Hepatocyte (in vitro differentiated cells): ENCODE measurements at places on chromosomes 1 and 21. TPM values are rescaled to one million over a fixed set of nuclear protein-coding genes. Genes with fewer than 3 reads are reported as not detected.

GRCh38 chr1:191371626-191372025 is 786.6 kb upstream of the RGS18 start:
- H3K4me1 ChIP-seq: no peaks in the 10 kb centered on the region
- H3K27ac ChIP-seq: no peak overlapping the region
- no peak for DNase-seq
- H3K36me3 ChIP-seq: no peaks in the 10 kb centered on the region
- no peak overlapping the region for H3K4me3 ChIP-seq

DNA sequence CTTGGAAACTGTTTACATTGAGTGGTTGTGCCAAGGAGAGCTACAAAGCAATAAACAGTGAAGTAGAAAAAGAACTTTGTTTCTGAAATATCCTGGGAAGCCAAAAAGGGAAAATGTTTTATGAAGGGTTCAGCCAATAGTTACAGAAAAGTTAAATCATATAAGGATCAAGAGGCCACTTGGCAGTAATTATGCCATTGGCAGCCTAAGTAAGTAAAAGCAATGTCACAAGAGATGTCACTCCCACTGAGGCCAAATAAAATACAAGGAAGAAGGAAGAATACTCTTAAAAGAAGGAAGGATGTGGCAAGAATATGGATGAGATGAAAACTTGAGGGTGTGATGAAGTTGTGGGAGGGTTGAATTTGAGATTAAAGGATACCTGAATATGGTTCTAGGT is 45.2 kb downstream of the EDEM3 start:
- H3K27me3 ChIP-seq: no peaks in the 10 kb centered on the region
- peaks cover 4% of the 10 kb centered on the region for H3K36me3 ChIP-seq
- no peak for DNase-seq
- no peaks in the 10 kb centered on the region for H3K4me1 ChIP-seq
- no peak overlapping the region for H3K27ac ChIP-seq
- H3K4me3 ChIP-seq: no peak overlapping the region

- no peaks in the 10 kb centered on the region for H3K27me3 ChIP-seq
- peak overlapping the region; percentile 55 for H3K27ac ChIP-seq
- no peaks in the 10 kb centered on the region for H3K36me3 ChIP-seq
- peaks cover 6% of the 10 kb centered on the region for H3K4me1 ChIP-seq
- no peak for DNase-seq
These were observed 84.2 kb downstream of the ABCA4 start for GRCh38 chr1:94036730-94037129.

The SFN gene
- total RNA-seq: 2.5 and 3.4 TPM in 2 replicates

- DNase-seq: no peak
- H3K4me1 ChIP-seq: no peaks in the 10 kb centered on the region
- no peaks in the 10 kb centered on the region for H3K27me3 ChIP-seq
- H3K36me3 ChIP-seq: no peaks in the 10 kb centered on the region
- H3K4me3 ChIP-seq: no peak overlapping the region
These were observed 55.2 kb downstream of the LHX9 start for GRCh38 chr1:197972406-197972805.

DNA sequence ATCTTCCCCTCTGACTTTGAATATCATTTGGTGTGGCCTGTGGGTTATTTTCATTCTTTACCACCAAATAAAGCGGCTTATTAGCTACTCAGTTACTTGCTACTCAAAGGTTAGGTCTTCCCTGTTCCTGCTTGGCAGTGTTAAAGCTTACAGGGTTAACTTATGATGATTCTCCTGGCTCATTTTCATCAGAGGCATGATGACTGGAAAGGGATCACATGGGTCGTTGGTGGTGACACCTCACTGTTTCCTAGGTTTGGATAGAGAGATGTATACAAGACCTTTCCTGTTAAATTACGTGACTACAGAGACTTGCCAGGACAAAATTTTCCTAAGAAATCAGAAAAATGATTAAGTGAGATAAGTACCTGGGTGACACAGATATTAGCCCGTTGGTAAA is 27.4 kb downstream of the MRPS6 start:
- H3K27me3 ChIP-seq: no peaks in the 10 kb centered on the region
- no peak for DNase-seq
- no peaks in the 10 kb centered on the region for H3K36me3 ChIP-seq
- H3K4me1 ChIP-seq: peaks cover 12% of the 10 kb centered on the region

The NPR1 gene
- 2.5 and 2.8 TPM in 2 replicates for total RNA-seq

- no peaks in the 10 kb centered on the region for H3K36me3 ChIP-seq
- H3K27ac ChIP-seq: no peak overlapping the region
- H3K4me1 ChIP-seq: peaks cover 8% of the 10 kb centered on the region
- no peaks in the 10 kb centered on the region for H3K27me3 ChIP-seq
- no peak overlapping the region for H3K4me3 ChIP-seq
- no peak for DNase-seq
These were observed 33.7 kb downstream of the XCL2 start for GRCh38 chr1:168509875-168510791.

The TIAM1 gene
- total RNA-seq: 8.8 and 10.4 TPM in 2 replicates

DNA sequence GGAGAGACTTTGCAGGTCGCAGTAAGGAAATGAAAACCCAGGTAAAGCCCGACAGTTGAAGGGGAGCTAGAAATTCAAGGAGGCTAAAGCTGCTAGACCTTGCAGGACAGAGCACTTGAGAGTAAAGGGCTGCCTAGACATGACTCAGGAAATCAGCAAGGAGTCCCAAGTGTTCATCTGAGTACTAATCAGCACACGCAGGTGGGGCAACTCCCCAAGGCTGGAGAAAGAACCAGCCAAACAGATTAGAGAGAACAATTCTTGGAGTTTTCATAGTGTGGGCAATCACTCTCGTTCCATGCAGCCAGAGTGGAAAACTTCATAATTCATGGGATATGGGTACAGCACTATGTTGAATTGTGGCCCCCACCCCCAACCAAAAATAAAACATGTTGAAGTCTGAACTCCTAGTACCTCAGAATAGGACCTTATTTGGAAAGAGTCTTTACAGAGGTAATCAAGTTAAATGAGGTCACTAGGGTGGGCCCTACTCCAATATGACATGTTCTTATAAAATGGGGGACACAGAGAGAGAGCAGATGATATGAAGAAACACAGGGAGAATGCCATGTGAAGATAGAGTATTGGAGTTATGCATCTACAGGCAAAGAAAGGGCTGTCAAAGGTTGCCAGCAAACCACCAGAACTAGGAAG is 28.0 kb downstream of the SYDE2 start:
- no peak for DNase-seq
- H3K4me3 ChIP-seq: no peak overlapping the region
- no peaks in the 10 kb centered on the region for H3K4me1 ChIP-seq

GRCh38 chr21:31553926-31554325 is 105.6 kb upstream of the SOD1 start:
- H3K27ac ChIP-seq: no peak overlapping the region
- H3K27me3 ChIP-seq: peaks cover 32% of the 10 kb centered on the region
- H3K4me3 ChIP-seq: no peak overlapping the region
- H3K4me1 ChIP-seq: peaks cover 5% of the 10 kb centered on the region
- no peak for DNase-seq

DNA sequence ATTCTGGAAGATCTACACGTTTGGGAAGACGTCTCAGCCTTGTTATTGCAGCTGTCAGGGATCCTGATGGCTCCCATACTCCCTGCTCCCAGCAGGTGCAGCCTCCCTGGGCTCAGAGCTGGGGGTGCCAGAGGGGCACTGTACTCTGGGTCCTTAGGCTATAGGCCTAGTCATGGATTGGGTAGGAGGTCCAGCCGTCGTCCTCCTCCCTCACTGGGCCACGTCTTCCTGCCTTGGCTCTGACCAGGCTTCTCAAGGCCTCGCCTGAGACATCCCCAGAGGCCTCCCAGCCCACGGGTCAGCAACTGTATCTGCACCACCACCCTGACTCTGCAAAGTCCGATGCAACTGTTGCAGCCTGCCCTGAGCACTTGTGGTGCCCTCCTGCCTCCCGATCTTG is 18.2 kb downstream of the MYOM3 start:
- no peak for DNase-seq
- H3K4me1 ChIP-seq: no peaks in the 10 kb centered on the region
- H3K36me3 ChIP-seq: no peaks in the 10 kb centered on the region
- no peak overlapping the region for H3K4me3 ChIP-seq

The FCRL5 gene
- not detected in 2 replicates for total RNA-seq

DNA sequence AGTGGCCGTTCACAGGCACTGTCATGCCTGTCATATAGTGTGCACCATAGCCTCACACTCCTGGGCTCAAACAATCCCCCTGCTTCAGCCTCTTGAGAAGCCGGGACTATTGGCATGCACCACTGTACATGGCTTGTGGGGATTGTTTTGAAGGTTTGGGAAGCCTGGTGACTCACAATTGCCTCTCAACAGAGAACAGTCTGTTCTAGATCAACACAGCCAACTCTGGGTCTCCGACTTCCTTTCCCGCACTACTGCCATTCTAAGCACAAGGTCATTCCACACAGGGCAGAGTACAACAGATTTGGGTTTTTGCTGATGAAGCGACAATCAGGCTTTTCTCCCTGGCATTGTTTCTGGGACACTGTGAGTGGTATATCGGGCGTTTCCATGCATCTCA is 15.5 kb upstream of the AHCTF1 start:
- H3K36me3 ChIP-seq: no peaks in the 10 kb centered on the region
- peak overlapping the region; percentile 40 for H3K27ac ChIP-seq
- H3K4me1 ChIP-seq: no peaks in the 10 kb centered on the region
- DNase-seq: peak; percentile 39

The FCGR3B gene
- total RNA-seq: not detected in 2 replicates

DNA sequence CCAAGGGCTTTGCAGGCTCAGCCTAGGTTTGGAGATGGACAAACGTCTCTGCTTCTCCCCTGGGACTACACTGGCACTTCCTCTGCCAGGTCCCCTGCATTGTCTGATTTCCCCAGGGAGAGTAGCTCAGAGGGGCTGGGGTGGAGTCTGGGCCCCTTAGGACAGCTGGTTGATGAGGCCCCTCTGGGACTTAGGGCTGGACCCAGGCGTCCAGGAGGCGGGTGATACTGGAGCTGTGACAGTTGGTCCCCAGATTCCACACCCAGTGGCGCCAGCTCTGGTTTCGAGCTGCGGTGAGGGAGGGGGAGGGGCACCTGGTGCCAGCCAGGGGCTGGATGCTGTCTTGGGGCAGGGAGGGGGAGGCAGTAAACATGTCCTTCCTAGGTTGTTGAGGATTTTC is 7.4 kb upstream of the MEX3A start:
- H3K27ac ChIP-seq: no peak overlapping the region
- no peak for DNase-seq
- H3K36me3 ChIP-seq: no peaks in the 10 kb centered on the region

GRCh38 chr1:1361982-1362423 is 3.6 kb upstream of the MXRA8 start:
- H3K4me1 ChIP-seq: peaks cover 44% of the 10 kb centered on the region
- H3K27me3 ChIP-seq: no peaks in the 10 kb centered on the region
- peak overlapping the region; percentile 97 for H3K27ac ChIP-seq
- H3K36me3 ChIP-seq: no peaks in the 10 kb centered on the region
- H3K4me3 ChIP-seq: no peak overlapping the region
- peak; percentile 78 for DNase-seq

- H3K27me3 ChIP-seq: peaks cover 12% of the 10 kb centered on the region
- H3K36me3 ChIP-seq: no peaks in the 10 kb centered on the region
- H3K4me1 ChIP-seq: no peaks in the 10 kb centered on the region
These were observed 130.0 kb upstream of the KCNJ15 start for GRCh38 chr21:38126666-38127303.

- H3K4me1 ChIP-seq: peaks cover 16% of the 10 kb centered on the region
- no peaks in the 10 kb centered on the region for H3K36me3 ChIP-seq
- no peak overlapping the region for H3K4me3 ChIP-seq
- peak overlapping the region; percentile 80 for H3K27ac ChIP-seq
- no peaks in the 10 kb centered on the region for H3K27me3 ChIP-seq
These were observed 28.8 kb upstream of the FMO1 start for GRCh38 chr1:171219346-171220080.

The OXCT2 gene
- total RNA-seq: 0.60 and 1.8 TPM in 2 replicates

DNA sequence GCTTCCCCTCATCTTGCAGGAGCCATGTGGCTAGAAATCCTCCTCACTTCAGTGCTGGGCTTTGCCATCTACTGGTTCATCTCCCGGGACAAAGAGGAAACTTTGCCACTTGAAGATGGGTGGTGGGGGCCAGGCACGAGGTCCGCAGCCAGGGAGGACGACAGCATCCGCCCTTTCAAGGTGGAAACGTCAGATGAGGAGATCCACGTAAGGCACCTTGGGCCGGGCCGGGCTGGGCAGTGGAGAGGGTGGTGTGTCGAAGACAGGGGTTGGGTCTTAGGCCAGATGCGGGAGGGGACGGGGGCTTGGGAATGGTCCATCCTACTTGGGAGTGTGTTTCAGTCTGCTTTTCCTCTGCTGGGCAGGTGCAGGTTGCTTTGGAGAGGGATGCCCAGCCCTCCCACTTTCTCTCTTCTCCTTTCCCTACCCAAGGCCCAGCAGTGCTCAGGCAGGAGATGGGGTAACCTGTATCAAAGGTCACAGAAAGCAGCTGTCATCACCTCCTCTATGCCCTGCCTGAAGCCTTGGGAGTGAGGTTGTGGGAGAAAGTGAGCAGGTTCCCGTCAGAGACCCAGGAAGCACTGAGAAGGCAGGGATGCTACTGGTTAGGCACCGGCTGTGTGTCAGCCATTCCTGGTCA is 18.9 kb downstream of the EPHX1 start:
- no peaks in the 10 kb centered on the region for H3K27me3 ChIP-seq
- no peak overlapping the region for H3K27ac ChIP-seq
- no peaks in the 10 kb centered on the region for H3K36me3 ChIP-seq
- H3K4me3 ChIP-seq: no peak overlapping the region

DNA sequence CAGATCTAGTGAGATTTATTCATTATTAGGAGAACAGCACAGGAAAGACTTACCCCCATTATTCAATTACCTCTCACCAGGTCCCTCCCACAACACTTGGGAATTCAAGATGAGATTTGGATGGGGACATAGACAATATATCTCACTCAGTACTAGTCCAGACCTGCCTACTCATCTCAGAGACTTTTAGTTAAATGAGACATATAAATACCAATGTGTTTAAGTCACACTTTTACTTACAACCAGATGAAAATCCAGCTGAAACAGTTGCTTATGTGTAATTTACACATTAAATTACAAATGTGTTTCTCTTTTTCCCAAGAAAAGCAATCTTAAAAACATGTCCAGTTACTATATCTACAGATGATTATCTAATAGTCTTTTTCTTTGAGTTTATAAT is 1145.6 kb downstream of the KCNT2 start:
- H3K4me1 ChIP-seq: no peaks in the 10 kb centered on the region
- H3K4me3 ChIP-seq: no peak overlapping the region
- no peak for DNase-seq
- no peak overlapping the region for H3K27ac ChIP-seq
- H3K27me3 ChIP-seq: no peaks in the 10 kb centered on the region
- H3K36me3 ChIP-seq: no peaks in the 10 kb centered on the region

The GBP3 gene
- 10.8 and 12.0 TPM in 2 replicates for total RNA-seq

GRCh38 chr1:4090976-4091660 is 191.0 kb upstream of the C1orf174 start:
- no peaks in the 10 kb centered on the region for H3K36me3 ChIP-seq
- no peaks in the 10 kb centered on the region for H3K27me3 ChIP-seq
- H3K4me1 ChIP-seq: no peaks in the 10 kb centered on the region

DNA sequence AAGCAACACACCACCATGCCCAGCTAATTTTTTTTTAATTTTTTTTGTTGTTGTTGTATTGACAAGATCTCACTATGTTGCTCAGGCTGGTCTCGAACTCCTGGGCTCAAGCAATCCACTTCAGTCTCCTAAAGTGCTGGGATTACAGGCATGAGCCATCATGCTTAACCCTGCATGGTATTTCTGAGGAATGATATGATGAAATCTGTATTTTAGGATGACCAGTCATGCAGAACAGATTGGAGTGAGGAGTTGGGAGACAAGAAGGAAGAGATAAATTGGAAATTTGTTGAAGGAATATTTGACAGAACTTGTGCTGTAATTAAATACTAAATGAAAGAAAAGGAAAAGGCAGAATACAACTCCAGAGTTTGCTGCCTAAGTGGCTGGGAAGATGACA is 4.7 kb upstream of the NDUFS5 start:
- no peaks in the 10 kb centered on the region for H3K36me3 ChIP-seq
- H3K4me1 ChIP-seq: peaks cover 5% of the 10 kb centered on the region
- no peaks in the 10 kb centered on the region for H3K27me3 ChIP-seq
- no peak overlapping the region for H3K27ac ChIP-seq
- DNase-seq: no peak
- no peak overlapping the region for H3K4me3 ChIP-seq

The CR1L gene
- not detected in 2 replicates for total RNA-seq
